ENCODE measurements at places on chromosomes 3 and 15. TPM values are rescaled to one million over a fixed set of nuclear protein-coding genes. Genes with fewer than 3 reads are reported as not detected.

DNA sequence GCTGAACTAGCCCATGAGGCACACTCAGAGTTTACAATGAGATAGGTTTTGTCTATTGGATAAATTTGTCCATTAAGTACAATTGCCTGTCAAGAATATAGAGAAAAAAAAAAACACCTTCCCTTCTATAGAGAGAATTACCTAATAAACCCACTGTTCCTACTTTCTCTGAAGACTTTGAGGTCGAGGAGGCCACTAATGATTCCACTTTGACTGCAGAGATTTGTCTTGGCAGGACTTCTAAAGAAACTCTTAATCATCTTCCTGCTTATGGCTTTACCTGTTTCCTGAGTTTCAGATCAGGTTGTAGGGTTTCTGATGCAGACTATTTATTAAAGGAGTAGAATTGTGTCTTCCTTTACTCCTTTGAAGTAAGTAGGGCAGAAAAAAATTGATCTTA lies 342.4 kb upstream of the KCNMB2 start:
- DNase-seq: no peak

DNA sequence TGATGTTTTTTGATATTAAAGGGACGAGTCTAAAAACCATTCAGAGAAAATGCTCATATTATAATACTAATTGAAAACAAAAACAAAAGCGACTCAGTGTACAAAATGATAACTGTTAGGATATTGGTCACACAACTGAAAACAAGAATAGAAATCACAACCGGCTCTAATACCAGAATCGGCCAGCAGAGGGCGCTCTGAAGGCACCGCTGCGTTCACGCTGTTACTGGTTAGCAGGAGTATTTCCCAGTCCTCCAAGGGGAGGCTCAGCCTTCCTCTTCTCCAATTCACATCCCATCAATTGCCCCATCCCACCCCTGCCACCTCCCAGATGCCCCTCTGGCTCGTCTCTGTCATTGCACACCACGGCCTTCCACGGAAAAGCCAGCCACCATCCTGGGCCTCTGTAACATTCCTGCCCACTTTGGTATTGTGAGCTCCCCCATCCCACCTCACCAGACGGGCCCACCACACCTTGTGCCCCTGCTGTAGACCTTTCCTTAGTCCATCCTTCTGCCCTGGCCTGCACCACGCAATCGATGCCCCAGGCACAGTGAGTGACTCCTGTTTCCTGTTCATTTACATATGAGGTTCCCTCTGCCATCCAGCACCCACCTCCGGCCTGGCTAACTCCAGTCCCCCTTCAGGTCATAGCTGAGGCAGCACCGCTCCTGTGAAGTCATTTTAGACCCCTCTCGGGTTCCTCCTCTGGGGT lies 8.5 kb downstream of the FAM107A start:
- peak; percentile 87 for DNase-seq

DNA sequence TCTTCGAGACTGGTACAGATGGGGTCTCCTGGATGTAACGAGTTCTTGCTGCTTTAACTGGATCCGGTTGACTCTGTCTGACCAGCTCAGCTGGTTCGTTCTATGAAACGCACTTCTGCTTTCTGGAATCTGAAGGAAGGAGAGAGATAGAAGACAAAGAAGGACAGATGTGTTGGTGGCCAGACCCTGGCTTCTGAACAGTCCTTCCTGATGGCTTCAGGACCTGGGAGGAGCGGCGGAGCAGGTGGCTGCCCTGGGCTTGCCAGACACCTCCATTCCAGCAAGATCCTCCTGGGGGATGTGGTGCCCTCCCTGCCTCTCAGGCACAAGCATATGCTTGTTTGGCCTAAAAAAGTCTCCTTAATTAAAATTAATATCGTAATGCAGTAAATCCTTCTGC lies 99.9 kb downstream of the APBA2 start:
- DNase-seq: no peak

The DGKG gene
- 4.0 TPM for total RNA-seq

GRCh38 chr3:5787861-5788488 lies 600.5 kb downstream of the EDEM1 start:
- DNase-seq: no peak

- DNase-seq: no peak
These were observed 66.6 kb upstream of the TGFBR2 start for GRCh38 chr3:30539772-30540171.

- no peak for DNase-seq
These were observed 159.5 kb upstream of the TBC1D5 start for GRCh38 chr3:17901893-17902292.

- no peak for DNase-seq
These were observed 85.9 kb upstream of the FNDC3B start for GRCh38 chr3:171953301-171954022.

The ANXA2 gene
- 1,646 TPM for total RNA-seq

The CCR3 gene
- total RNA-seq: not detected

The CACNA2D3 gene
- total RNA-seq: 1.1 TPM

GRCh38 chr3:48694610-48695392 lies 9.1 kb upstream of the NCKIPSD start:
- DNase-seq: peak; percentile 91

- no peak for DNase-seq
These were observed 22.3 kb upstream of the SMCO1 start for GRCh38 chr3:196537319-196537984.

The GCNT3 gene
- total RNA-seq: not detected

The PRTG gene
- total RNA-seq: 0.49 TPM

DNA sequence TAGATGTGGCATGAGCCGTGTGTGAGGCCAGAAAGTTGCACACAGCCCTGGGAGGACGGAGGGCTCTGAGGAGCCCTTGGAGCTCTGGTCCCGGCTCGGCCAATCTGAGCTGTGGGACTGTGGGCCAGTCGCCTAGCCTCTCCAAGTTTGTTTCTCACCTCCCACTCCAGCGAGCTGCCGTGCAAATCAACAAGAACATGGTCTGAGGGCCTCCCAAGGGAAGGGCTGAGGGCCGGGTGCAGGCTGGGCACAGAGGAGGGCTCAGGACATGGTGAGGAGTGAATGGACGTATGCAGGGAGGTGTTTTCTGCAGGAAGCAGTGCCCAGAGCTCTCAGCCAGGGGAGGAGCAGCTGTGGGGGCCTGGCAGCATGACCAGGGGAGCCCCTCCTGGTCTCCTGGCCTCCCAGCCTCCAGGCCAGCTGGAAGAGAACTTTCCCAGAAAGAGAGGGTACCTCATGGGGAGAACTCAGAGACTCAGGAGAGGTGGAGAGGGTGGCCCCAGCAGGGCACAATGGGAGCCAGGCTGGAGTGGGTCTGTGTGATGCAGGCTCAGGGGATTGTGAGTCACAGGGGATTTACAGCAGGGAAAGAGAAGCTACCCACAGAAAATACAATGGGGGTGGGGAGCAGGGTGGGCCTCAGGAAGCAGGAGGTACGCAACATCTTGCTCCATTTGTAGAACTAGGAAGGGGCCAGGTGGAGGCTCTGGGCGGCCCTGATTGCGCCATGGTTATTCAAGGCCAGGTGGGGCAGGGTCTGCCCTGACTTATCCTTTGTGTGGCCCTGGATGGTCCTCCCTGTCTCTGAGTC lies 24.8 kb downstream of the PSTPIP1 start:
- DNase-seq: no peak

- DNase-seq: no peak
These were observed 279.2 kb downstream of the DOCK3 start for GRCh38 chr3:50953825-50954414.

GRCh38 chr3:49007771-49008528 lies 759 bp downstream of the WDR6 start:
- DNase-seq: peak; percentile 96

- DNase-seq: no peak
These were observed 24.3 kb downstream of the H1-8 start for GRCh38 chr3:129567176-129567705.

The SEMA6D gene
- total RNA-seq: 6.3 TPM

- DNase-seq: no peak
These were observed 28.2 kb downstream of the MYL3 start for GRCh38 chr3:46835054-46835453.

- no peak for DNase-seq
These were observed 7.4 kb downstream of the GOLM2 start for GRCh38 chr15:44295750-44296431.

The MAPKBP1 gene
- 84.0 TPM for total RNA-seq

All from suprapubic skin (tissue), 4 donors.